ENCODE measurements at places on chromosomes 3 and 15.

DNA sequence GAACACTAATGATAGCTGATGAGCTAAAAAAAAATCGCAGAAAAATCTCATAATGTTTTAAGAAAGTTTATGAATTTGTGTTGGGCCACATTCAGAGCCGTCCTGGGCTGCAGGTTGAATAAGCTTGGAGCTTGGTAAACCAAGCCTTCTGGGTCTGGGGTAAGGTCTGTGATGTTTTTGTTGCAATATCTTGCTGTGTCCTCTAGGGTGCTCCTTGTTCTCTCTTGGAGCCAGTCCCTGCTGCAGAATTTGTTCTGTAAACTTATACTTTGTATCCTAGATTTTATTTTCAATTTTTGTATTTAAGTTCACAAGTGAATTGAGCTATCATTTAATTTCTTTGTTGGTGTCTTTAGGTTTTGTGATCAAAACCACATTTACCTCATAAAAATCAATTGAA is 143.7 kb downstream of the NR1D2 start:
- no peak for DNase-seq

DNA sequence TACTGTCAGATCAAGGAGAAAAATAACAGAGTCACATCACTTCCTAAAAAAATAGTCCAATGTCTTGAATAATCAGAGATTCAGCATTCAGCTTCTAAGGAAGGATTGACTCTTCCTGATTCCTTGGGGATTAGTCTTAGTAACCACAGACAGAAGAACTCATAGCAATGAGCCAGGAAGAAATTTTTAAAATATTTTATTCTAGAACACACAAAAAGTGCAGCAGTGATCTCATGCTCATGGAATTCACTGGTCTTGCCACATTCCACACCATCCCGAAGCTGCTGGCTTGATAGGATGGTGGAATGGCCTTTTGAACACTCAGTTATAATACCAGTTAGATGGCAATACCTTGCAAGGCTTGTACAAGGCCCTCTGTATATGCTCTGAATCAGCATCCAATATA is 43.0 kb upstream of the ABI3BP start:
- no peak for DNase-seq

- no peak for DNase-seq
Measured at GRCh38 chr15:101054116-101054515, 135.0 kb downstream of the LRRK1 start.

DNA sequence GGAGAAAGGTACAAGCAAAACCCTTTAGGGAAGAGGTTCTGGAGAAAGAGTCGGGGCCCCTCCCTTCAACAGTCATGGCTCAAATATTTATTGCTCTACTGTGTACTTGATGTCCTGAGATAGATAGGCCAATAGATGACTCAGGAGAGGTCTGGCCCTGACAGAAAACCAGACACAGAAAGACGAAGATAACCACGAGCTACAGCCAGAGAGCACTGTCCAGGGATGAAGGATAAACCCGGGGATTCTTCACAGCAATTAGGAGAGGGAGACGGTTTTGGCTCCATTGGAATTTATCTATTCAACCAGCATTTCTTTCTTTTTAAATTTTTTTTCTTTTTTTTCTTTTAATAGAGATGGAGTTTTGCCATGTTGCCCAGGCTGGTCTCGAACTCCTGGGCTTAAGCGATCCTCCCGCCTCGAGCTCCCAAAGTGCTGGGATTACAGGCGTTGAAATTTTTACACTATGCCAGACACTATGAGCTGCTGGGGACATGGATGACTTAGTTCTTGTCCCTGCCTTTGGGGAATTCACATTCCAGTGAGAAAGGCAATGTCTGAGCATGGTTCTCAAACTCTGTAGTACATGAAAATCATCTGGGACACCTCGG is 4.6 kb upstream of the CIDEC start:
- DNase-seq: no peak

DNA sequence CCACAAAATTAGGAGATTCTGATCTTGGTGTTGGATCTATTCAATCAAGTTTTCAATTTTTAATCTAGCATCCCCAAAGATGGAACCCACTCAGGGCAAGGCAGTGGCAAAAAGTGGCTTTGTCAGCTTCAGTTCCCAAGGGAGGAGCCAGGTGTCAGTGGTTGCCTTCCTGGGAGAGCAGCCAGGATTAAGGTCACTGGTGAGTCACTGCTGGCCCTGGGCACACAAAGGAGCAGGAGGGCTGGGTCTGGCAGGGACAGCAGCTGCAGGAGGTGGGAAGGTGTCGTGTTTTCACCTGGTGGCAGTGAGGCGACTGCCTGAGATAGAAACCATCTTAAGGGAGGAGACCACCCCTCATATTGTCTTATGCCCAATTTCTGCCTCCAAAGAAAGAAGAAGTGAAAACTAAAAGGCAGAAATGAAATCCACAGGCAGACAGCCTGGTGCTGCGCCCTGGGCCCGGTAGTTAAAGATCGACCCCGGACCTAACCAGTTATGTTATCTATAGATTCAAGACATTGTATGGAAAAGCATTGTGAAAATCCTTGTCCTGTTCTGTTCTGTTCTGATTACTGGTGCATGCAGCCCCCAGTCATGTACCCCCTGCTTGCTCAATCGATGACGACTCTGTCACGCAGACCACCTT is 5.9 kb upstream of the KLHL25 start:
- DNase-seq: no peak

GRCh38 chr3:187996609-187997008 is 157.3 kb upstream of the LPP start:
- DNase-seq: no peak

DNA sequence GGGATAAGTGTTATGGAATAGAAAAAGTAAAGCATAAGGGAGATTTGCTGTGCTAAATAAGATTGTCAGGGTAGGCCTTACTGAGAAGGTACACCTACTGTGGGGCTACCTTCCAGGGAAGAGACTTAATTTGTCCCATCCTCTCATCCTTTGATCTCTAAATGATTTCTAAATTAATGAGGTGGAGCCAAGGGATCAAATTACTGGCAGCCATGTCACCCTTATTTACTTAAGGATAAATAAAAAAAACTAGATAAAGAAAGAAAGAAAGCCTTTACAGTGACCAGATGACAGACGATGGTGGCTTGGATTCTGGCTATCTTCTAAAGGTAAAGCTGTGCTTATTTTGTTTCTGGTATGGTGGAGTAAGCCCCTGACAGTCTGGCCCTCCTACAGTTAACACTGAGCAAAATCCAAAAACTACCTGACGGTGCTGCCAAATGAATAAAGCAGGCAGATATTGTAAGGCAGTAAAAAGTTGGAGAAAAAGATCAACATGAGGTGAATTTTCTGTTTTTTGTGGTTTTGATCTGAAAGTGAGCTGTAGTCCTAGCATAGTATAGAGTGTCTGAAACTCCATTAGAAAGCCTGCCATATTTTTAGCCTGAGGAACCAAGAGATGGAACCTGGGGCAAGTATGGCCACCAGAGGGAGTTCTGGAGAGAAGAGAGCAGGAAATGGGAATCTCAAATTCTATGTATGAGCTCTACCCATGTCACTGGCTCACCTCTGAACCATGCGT is 285.1 kb upstream of the MANF start:
- DNase-seq: peak; percentile 56

DNA sequence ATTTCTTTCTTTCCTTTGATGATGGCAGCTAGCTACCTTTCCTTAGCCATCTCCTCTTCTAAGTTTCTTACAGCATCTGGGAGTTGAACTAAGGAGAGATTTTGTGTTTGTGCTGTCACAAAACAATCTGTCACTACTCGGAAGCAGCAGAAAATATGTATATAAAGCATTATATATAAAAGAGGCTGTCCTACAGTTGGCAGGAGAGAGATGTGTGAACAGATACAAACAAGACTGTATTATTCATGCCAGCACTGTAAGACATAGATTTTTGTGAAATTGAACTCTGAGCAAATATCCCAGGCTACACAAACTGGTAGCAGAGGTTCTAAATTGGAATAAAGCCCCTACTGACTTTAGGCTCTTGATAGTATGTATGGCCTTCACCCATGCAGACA is 577.5 kb upstream of the NECTIN3 start:
- no peak for DNase-seq

GRCh38 chr3:159829056-159829455 is 159.6 kb upstream of the IL12A start:
- DNase-seq: no peak

GRCh38 chr3:98529856-98530459 is 1.8 kb upstream of the GPR15 start:
- no peak for DNase-seq

DNA sequence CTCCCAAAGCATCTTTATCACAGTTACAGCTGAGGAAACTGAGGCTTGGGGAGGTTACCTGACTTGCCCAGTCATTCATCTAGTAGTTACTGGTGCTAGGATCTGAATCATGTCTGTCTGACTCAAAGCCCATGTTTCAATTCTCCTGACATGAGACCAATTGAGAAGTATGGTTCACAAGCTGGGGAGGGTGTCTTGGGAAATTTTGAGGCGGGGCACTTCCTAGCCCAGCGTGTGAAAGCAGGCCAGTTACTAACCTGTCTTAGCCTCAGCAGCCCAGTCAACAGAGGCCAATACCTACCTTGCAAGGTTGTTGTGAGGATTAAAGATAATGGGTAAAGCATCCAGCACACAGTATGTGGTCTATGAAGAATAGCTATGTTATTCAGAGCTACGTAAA is 37.0 kb downstream of the CLDN18 start:
- no peak for DNase-seq

DNA sequence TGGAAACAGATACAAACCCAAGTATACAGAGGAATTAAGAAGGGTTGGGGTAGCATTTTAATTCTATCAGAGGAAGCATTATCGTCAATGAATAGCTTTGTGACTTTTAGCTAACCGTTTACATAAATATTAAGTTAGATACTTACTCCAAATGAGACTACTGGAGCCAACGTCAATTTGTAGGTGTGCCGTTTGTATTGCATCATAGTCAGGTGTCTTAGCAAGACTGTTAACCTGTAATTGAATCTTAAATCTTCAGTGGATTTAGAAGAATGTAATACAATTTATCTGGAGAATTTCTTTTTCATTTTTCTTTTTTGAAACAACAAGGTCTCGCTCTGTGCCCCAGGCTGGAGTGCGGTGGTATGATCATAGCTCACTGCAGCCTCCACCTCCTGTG is 55.1 kb downstream of the CRTC3 start:
- DNase-seq: no peak

GRCh38 chr3:169701457-169701856 is 37.9 kb upstream of the MECOM start:
- no peak for DNase-seq

GRCh38 chr3:15327941-15328340 is 4.4 kb downstream of the SH3BP5 start:
- DNase-seq: no peak

DNA sequence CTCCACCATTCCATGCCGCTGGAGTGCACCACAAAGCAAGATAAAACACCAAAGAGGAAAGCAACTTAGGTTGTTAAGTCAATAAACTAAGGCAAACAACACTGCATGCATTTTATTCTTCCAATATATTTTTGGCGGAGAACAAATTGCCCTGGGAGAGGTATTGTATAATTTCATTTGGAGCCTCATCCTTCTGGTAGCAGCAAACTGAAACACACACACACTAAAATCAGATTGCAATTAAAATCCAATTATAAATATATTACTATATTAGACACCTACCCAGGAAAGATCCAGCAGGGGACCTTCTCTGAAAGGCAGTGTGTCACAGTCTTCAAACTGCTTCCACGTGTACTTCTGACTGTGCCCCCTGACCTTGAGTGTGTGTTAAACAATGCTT is 102.3 kb downstream of the RORA start:
- no peak for DNase-seq

DNA sequence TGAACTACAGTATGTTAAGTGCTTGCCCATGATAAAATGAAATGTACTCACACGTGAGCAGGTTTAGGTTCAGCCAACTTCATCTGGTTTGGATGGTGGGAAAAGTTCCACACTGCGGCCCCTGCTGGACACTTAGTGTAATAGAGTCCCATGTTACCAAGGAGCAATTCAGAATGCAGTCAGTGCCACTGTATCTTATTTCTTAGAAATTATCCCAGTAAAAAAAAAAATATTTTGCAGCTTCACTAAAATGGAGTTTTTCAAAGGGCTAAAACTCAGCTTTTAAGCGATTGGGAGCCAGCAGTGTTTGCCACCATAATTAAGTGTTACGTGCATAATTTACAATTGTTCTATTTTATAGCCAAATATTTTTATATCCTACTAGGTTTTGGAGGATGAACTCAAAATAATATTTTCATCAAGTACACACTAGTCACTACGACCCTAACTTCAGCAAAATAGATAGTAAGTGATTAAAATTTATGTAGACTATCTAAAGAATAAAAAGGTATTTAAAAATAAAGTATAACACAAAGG is 371.7 kb upstream of the GBE1 start:
- peak; percentile 29 for DNase-seq

DNA sequence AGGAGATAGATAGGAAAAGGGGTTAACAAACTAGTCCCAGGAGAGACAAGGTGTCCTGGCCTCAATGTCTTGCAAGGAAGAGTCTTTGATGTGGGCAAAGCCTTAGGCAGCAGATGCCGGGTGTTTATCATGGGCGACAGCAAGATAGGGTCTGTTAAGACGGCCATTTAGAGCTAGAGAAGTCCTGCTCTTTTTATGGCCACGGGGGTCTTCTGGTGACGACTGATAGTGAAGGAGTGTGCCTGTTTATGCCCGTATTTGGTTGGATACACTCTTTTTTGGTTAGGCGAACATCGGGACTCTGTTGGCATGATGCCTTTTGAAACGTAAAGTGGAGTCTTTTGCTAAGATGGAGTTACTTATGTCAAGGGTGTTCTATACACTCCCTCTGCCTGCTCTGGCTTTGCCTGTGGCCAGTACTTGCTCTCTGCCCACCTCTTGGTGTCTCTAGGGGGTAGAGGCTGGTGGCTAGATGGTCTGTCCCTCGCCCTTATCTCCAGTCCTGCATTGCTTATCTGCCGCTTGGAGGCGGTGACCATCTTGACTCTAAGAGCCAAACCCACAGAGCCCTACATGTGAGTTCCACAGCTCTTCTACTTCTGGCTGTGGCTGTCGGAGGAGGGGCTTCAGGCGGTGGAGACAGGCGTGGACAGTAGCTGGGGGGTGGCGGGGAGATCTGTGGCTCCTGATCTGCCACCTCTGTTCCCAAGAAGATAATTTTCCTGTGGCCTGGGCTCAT is 55.8 kb upstream of the ZBTB38 start:
- no peak for DNase-seq
